ENCODE measurements at places on chromosomes 11 and 22. TPM values are rescaled to one million over a fixed set of nuclear protein-coding genes. Genes with fewer than 3 reads are reported as not detected.

GRCh38 chr22:29213493-29213892 is 7.8 kb downstream of the EMID1 start:
- H3K4me1 ChIP-seq = no peaks in the 10 kb centered on the region
- H3K27me3 ChIP-seq = peaks cover 17% of the 10 kb centered on the region
- no peaks in the 10 kb centered on the region for H3K36me3 ChIP-seq
- H3K4me3 ChIP-seq = no peak overlapping the region
- DNase-seq = no peak
- H3K27ac ChIP-seq = no peak overlapping the region

GGTLC2 gene
- total RNA-seq = 1.4 TPM

DNA sequence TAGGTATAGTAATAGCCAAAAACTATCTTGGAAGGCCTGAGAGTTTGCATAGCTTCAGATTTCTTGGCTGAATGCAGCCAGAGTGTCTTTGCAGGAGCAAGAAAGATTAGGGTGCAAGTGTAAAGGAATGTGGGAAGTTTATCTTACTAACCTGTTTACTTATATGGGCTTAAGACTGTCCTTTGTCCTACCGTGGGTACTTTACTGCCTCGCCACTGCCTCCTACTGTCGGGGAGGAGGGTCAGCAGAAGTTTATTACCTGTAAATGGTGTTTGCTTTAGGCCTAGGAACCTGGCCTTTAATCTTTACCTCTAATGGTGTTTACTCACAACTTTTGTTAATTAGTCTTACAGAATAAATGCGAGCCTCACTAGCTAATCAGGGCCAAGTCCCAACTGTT is 633.8 kb downstream of the DLG2 start:
- no peaks in the 10 kb centered on the region for H3K36me3 ChIP-seq
- H3K27me3 ChIP-seq = peaks cover 1% of the 10 kb centered on the region
- no peaks in the 10 kb centered on the region for H3K4me1 ChIP-seq
- no peak overlapping the region for H3K27ac ChIP-seq

TMEM45B gene
- total RNA-seq = not detected

GRCh38 chr11:59144096-59144495 is 1.4 kb downstream of the FAM111A start:
- peaks cover 1% of the 10 kb centered on the region for H3K36me3 ChIP-seq
- peaks cover 39% of the 10 kb centered on the region for H3K4me1 ChIP-seq
- peak overlapping the region; percentile 68 for H3K27ac ChIP-seq
- DNase-seq = no peak
- H3K27me3 ChIP-seq = no peaks in the 10 kb centered on the region
- H3K4me3 ChIP-seq = peak overlapping the region; percentile 93

DNA sequence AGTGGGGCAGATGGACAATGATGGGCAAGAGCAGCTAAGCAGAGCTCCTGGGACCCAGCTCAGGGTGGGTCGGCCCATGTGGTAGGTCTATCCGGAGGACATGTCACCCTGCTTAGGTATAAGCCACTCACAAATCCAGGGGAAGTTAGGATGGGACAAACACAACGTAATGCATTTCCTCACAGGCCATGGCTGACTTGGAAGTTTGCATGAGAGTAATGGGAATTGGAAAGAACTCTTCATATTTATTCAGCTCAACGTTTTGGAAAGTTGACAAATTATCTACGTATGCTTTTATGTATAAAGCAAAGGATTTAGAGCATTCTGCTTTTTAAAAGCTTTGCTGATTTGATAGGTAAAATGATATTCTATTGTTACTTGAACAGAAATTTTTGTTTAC is 74.9 kb downstream of the SMCO4 start:
- H3K36me3 ChIP-seq = no peaks in the 10 kb centered on the region
- H3K27ac ChIP-seq = no peak overlapping the region
- H3K27me3 ChIP-seq = no peaks in the 10 kb centered on the region
- DNase-seq = no peak

PYGM gene
- 0.65 TPM for total RNA-seq

DNA sequence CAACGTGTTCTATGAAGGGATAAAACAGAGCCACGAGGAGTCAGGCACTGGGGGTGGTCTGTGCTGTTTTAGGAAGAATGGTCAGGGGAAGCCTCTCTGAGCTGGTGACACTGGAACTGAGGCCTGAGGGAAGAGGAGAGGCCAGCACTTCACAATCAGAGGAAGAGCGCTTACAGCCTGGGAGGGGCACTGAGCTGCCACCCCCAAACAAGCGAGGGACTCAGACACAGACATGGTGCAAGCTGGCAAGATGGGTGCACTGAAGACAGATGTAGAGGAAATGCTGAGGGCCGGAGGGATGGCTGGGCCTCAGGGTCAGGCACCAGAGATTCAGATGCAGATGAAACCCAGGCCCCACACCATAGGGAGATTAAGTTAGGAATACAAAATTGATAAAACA is 40.0 kb upstream of the TP53I11 start:
- DNase-seq = no peak
- H3K36me3 ChIP-seq = no peaks in the 10 kb centered on the region
- no peaks in the 10 kb centered on the region for H3K4me1 ChIP-seq

KCNE3 gene
- 0.72 TPM for total RNA-seq

PTPRCAP gene
- total RNA-seq = 0.47 TPM

- H3K36me3 ChIP-seq = no peaks in the 10 kb centered on the region
- H3K4me1 ChIP-seq = no peaks in the 10 kb centered on the region
- DNase-seq = no peak
- H3K27me3 ChIP-seq = peaks cover 27% of the 10 kb centered on the region
- H3K4me3 ChIP-seq = no peak overlapping the region
These were observed 23.4 kb downstream of the GRAP2 start for GRCh38 chr22:39924286-39924685.

GRCh38 chr22:36588285-36588684 is 59.3 kb upstream of the EIF3D start:
- H3K27me3 ChIP-seq = peaks cover 40% of the 10 kb centered on the region
- DNase-seq = no peak
- H3K27ac ChIP-seq = no peak overlapping the region
- peaks cover 15% of the 10 kb centered on the region for H3K4me1 ChIP-seq
- no peaks in the 10 kb centered on the region for H3K36me3 ChIP-seq

NTM gene
- 92.1 TPM for total RNA-seq

DNA sequence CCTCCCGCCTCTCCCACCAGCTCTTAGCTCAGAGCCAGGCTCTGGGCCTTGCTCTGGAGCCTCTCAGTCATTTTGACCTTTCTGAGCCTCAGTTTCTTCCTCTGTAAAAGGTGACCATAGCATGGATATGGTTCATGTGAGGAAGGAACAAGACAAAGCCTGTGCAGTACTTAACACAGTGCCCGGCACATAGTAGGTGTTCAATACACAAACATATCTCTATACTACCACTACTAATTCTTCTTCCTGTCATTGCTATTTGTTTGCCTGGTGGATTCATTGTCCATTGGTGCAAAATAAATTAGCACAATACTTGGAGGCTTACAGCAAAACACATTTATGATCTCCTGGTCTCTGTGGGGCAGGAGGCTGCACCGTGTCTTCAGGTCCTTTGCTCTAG is 21.6 kb upstream of the MPPED1 start:
- H3K27me3 ChIP-seq = peaks cover 42% of the 10 kb centered on the region
- DNase-seq = no peak
- no peak overlapping the region for H3K27ac ChIP-seq
- H3K36me3 ChIP-seq = peaks cover 1% of the 10 kb centered on the region
- peaks cover 3% of the 10 kb centered on the region for H3K4me1 ChIP-seq

DNA sequence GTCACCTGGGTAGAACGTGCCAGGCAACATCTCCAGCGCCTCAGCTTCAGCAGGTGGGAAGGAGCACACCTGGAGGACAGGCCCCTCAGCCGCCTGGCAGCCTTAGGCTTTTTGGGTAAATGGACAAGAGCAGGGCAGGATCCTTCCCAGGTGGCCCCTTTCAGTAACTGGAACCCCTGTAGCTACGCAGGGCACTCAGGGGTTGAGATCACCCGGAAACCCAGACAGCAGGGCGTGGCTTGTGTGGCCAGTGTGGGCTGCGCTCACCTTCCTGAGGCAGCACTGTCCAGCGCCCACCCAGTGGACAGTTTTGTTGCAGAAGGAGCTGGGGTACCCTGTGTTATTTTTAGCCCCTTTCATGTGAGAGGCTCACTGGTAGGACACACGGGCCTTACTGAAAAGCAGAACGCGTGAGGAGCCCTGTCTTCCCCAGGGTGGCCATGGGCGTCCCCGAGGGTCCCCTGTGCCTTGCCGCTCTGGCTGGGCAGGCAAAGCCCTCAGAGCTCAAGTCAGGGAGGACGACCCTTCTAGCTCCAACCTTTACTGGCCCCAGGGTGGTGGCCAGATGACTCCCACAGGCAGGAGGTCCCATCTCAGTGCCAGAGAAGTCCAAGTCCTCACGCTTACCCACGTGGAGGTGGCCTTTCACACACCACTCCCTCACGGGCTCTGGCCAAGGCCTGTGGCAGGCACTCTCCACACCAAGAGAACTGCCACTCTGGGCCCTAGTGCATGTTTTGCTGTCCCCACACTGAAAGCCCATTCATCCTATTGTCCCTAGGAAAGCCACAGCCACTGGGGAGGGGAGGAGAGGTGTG is 75.8 kb downstream of the CTTN start:
- no peak overlapping the region for H3K27ac ChIP-seq
- peak; percentile 46 for DNase-seq
- peaks cover 5% of the 10 kb centered on the region for H3K27me3 ChIP-seq
- H3K36me3 ChIP-seq = no peaks in the 10 kb centered on the region
- no peaks in the 10 kb centered on the region for H3K4me1 ChIP-seq

APOC3 gene
- total RNA-seq = not detected

CALCB gene
- not detected for total RNA-seq

DNA sequence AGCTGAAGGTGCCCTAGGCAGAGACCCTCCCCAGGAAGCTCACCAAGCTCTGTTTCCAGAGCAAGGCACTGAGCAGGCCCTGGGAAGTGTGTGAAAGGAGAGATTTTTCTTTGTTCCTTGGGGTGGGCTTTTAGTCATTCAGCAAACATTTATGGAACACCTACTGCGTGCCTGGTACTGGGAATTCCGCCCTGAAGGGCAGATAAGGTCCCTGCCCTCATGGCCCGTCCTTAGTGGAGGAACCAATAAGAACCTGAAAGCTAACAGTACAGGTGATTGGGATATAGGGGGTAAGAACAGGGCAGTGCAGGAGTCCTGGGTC is 3.9 kb downstream of the TMEM134 start:
- H3K4me3 ChIP-seq = peak overlapping the region; percentile 72
- H3K36me3 ChIP-seq = no peaks in the 10 kb centered on the region

GRCh38 chr11:42066113-42066512 is 606.7 kb upstream of the LRRC4C start:
- no peaks in the 10 kb centered on the region for H3K27me3 ChIP-seq
- H3K4me3 ChIP-seq = no peak overlapping the region
- no peak for DNase-seq
- H3K36me3 ChIP-seq = no peaks in the 10 kb centered on the region
- no peak overlapping the region for H3K27ac ChIP-seq

KCNQ1 gene
- total RNA-seq = not detected

TTC28 gene
- total RNA-seq = 36.7 TPM

APOA4 gene
- total RNA-seq = not detected
